Coronary artery (tissue), 2 donors: ENCODE measurements at places on chromosomes 2 and 18.
A peak's percentile ranks its signal among the peaks of the same experiment; 100 is the strongest.

- DNase-seq = no peak
Observed at GRCh38 chr18:68568364-68569155, 146.3 kb downstream of the TMX3 start.

DNA sequence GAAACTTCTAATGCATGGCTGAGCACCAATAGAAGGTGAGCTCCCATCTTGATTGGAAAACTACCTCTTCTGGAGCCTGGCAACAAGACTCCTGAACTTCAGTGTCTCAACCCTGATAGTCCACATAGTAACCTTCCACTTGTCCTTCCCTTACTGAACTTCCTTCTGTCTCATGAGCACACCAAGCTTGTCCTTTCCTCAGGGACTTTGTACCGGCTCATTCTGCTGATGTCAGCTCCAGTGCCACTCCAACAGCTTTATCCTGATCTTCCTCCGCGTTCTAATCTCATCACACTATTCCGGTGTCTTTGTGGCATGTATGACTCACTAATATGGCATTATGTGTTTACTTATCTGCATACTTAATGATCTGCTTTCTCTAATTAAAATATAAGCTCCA is 862.0 kb upstream of the ID2 start:
- DNase-seq = no peak

DNA sequence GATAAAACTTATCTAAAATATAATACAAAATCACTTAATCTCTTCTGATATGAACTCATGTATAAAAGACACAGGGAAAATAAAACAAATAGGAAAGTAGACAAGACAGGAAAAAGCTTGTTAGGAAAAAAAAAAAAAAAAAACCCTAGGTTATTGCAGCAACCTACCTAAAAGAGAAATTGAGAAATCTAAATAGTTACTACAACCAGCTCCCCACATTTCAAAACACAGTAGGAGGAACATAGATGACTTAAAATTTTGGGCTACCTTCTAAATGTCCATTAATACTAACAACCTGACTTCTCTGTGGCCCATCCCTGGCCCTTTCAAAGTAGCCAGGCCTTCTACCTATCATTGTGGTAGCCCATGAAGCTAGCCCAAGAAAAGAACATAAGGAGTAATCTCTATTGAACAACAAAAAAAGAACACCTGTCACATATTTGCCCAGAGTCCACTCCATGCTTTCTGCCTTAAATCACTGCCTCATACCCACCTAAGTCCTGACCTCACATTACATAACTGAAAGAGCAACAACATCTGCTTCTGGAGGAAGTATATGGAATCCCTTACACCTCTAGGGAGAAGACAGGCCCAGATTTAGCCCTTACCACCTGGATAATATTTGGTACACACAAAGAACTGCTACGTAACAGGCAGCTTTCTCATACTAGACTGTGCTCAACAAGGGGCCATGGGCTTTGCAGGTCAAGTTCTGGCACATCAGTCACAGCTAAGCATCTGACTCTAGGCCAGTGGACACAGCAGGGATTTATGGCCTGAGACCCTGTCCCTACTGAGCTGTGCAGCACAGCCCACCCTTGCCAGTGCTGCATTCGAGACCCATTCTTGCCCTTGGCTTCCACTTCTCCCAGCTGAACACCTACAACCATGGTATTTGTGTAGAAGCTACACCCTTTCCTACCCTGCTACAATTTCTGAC is 8.5 kb downstream of the SUCLG1 start:
- DNase-seq = no peak

GRCh38 chr2:201759567-201759966 is 21.2 kb downstream of the ALS2 start:
- DNase-seq = no peak

DNA sequence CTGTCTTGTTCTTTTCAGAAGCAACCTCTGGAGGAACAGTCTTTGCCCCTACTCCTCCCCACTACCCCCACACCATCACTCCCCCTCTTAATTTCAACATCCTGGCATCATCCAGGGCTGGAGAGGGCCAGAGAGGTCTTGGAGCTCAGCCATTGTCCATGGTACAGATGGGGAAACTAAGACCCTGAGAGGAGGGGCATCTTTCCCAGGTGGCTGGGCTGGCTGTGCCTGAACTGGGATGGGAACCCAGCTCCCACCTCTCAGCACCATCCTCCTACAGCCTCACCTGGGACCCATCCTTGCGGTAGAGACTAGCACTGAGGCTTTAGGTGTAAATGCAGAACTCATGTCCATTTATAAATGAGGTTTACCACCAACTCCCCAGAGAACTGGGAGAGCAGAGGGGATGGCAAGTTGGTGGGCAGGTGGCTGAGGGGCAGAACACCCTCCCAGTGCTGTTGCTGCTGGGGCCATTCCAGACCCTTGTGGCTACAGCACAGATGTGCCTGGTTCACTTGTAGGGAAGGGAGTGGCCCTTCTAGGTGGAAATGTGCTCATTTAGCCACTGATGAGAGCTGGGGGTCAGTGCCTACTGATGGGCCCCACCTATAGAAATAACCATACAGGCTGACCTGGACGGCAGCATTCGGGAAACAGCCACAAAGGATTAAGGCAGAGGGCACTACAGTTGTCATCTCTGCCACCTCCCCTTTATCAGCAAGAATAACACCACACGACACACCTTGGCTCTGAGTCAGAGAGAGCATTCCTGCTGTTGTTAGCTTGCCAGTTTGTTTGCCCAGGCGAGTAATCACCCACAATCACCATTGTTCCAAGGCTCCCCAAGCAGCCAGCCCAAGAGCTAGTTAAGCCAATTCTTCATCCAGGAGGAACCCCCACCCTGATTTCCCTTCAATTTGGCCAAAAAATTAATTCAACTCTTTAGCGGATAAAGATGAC is 2.1 kb downstream of the MLPH start:
- DNase-seq = peak; percentile 64

DNA sequence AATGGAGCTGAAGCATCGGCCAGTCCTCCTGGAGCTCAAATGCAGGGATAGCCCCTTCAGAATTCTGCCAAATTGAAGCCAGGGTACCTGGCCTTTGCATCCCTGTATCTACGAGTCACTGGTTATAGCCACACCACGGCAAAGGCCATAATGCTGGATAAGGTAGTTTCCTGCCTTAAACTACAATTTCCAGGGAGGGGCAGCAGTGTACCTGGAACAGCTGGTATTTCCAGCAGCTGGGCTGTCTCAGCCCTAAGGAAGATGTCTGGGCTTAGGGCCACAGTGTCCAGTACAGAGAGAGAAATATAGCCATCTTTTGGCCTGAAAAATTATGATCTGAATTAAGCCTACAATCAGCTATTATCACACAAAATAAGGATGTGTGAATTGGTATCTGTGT is 180.3 kb downstream of the GCA start:
- DNase-seq = no peak

GRCh38 chr2:150619607-150620330 is 132.3 kb upstream of the RND3 start:
- DNase-seq = no peak

DNA sequence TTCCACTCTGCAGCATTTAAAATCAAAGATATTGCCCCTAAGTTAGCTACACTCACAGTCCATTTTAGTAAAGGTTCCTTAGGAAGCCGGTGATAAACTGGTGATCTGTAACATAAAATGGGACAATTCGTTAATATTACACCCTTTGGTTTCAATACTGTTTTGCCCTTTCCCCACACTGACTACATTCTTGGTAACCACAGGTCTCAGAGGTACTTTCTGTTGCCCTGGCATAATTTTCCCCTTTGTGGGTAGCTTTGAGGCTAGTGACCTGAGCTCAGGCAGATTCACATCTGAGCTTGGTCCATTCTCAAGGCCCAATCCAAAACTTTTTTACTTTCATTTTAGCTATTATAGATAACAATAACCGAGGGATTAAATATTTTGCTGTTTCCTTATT is 32.9 kb upstream of the CSRNP3 start:
- no peak for DNase-seq

DNA sequence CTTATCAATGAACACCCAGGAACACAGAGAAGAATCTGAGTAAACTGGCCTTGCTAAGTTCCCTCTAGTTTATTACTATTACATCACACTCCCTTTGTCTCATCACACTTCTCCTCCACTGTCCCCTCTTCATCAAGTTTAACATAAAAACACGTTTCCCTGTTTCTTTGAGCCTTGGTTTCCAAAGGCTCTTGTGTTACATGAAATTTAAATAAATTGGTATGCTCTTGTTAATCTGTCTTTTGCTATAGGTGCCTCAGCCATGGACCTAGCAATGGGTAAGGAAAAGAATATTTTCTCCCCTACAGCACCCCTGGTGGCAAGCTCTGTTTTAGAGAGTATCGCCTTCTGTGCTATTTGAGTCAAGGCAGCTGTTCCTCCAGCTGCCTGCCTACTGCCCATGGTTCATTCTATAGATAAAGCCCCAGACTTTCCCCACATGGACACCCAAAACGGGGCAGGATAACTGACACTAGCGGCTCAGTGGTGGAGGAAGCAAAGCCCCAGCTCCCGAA is 31.8 kb downstream of the TGIF1 start:
- DNase-seq = no peak

- no peak for DNase-seq
Observed at GRCh38 chr2:219516888-219517287, 2.6 kb downstream of the ASIC4 start.

GRCh38 chr2:163984986-163985385 is 249.2 kb upstream of the FIGN start:
- no peak for DNase-seq

DNA sequence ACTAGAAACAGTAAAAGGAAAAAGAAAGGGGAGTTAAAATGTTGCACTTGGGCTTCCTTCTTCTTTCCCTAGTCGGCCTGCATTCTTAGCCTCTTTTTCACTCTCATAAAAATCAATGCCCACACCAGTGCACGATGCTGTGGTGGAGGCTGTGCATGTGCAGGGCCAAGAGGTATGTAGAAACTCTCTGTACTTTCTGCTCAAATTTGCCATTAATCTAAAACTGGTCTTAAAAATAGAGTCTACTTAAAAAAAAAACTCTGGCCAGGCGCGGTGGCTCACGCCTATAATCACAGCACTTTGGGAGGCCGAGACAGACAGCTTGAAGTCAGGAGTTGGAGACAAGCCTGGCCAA is 11.1 kb downstream of the TRAPPC8 start:
- DNase-seq = no peak

DNA sequence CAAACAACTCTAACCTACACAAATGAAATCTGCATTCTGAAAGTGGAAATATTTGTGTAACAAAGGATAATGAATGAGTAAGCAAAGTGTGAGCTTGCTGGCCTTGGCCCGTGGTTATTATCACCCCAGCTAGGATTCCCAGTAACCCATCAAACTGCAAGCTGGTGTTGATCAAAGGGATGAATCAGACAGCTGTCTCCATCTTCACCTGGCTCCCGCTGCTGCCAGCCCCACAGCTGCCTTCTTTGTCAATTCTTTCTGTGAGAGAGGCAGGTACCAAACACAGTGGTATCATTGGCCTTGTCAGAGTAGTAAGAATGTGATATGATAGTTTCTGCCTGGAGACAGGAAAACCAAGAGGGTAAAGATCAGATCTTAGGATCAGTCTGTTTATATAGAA is 25.2 kb upstream of the RGPD4 start:
- no peak for DNase-seq

DNA sequence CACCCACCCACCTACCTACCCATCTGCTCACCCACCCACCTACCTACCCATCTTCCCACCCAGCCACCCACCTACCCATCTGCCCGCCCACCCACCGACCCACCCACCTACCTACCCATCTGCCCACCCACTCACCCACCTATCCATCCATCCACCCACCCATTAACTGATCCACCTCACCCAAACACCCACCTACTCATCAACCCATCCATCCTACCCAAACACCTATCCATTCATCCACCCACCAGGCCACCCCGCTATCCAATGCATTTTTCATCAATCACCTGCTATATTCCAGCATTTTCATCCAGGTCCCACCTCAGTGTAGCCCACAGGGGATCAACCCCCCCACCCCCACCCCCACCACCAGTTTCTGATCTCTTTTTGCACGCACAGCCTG is 121.8 kb downstream of the GLI2 start:
- DNase-seq = no peak
